ENCODE measurements at places on chromosomes 5 and 9. TPM values are rescaled to one million over a fixed set of nuclear protein-coding genes. Genes with fewer than 3 reads are reported as not detected.

DNA sequence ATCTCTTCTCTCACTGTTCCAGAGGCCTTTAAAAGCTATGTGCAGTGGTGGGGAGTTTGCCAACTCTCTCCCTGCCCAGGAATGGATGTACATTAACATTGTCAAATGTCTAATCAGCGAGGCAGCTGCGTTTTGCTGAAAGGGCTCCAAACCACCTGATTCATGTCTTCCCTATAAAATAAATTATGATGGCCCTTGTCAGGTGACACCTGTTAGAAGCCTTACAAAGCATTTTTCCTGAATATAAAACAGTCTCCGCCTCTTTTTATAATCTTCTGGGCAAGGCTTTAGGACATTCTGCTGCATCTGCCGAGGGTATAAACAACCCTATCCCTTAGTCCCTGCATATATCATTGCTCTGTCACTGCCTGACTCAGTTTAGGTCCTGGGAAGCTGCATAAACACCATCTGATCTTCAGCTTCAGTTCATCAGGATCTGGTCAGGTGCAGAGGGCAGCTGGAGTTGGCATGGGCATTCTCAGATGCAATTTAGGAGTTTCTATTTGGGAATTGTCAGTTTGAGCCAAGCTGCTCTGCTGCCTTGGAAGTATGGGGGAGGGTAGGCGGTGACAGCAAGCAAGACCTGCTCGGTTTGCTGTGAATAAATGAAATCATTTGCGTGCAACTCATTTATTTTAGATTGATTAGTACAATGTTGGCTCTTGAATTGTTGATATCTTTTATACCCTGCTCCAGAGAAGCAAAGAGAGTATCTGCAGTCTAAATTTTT lies 103.5 kb downstream of the ACER2 start:
- H3K27me3 ChIP-seq: peaks cover 10% of the 10 kb centered on the region
- H3K4me3 ChIP-seq: no peak overlapping the region
- DNase-seq: no peak
- no peaks in the 10 kb centered on the region for H3K36me3 ChIP-seq

GRCh38 chr5:176540956-176541337 lies 3.7 kb upstream of the RNF44 start:
- peaks cover 63% of the 10 kb centered on the region for H3K4me1 ChIP-seq
- peak overlapping the region; percentile 84 for H3K4me3 ChIP-seq
- peak; percentile 70 for DNase-seq
- peak overlapping the region; percentile 93 for H3K27ac ChIP-seq
- H3K36me3 ChIP-seq: no peaks in the 10 kb centered on the region

GRCh38 chr5:160618286-160618685 lies 196.6 kb downstream of the PTTG1 start:
- H3K36me3 ChIP-seq: no peaks in the 10 kb centered on the region
- H3K27ac ChIP-seq: no peak overlapping the region
- H3K27me3 ChIP-seq: peaks cover 5% of the 10 kb centered on the region
- no peak overlapping the region for H3K4me3 ChIP-seq

DNA sequence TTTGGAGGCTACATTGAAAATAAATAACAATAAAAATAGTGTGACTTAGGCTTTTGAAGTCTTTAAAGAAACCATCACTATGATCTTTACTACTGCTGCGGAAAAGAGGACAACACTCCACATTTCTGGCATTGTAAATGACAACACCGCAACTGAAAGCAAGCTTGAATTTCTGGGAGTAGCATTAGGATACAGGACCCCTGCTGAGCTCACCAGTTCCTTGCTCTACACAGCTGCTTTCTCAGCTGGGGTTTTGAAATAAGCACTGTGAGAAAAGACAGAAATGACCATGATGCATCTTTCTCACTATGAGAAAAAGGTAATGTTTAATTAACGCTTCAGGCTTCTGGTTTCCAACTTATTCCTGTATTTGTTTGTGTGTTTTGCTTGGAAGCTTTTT lies 168.0 kb downstream of the TAF11L14 start:
- H3K36me3 ChIP-seq: no peaks in the 10 kb centered on the region
- H3K4me1 ChIP-seq: no peaks in the 10 kb centered on the region
- no peak for DNase-seq
- H3K27me3 ChIP-seq: no peaks in the 10 kb centered on the region
- H3K27ac ChIP-seq: no peak overlapping the region
- no peak overlapping the region for H3K4me3 ChIP-seq

- H3K27me3 ChIP-seq: peaks cover 5% of the 10 kb centered on the region
- DNase-seq: no peak
- H3K4me3 ChIP-seq: no peak overlapping the region
- H3K4me1 ChIP-seq: no peaks in the 10 kb centered on the region
- H3K36me3 ChIP-seq: no peaks in the 10 kb centered on the region
Measured at GRCh38 chr5:31626156-31626555, 12.8 kb upstream of the PDZD2 start.

DNA sequence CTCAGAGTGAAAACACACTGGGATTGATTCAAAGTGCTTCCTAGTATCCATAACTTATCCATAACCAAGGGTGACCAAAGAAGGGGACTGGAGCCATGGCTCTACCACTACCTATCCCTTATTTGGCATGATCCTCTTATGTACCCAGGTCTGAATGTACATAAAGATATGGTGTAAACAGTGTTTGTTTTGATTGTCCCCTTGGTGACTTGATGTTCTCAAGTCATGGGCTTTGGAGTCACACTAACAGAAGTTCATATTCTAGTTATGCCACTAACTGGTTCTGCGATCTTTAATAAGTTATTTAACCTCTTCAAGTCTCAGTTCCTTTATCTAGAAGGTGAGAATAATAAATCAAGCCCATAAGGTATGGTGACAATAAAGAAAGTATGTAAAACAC lies 283.4 kb upstream of the PTGER4 start:
- no peak for DNase-seq
- H3K4me1 ChIP-seq: peaks cover 35% of the 10 kb centered on the region
- no peaks in the 10 kb centered on the region for H3K27me3 ChIP-seq
- no peaks in the 10 kb centered on the region for H3K36me3 ChIP-seq
- no peak overlapping the region for H3K27ac ChIP-seq

GRCh38 chr5:63961598-63962161 lies 565 bp downstream of the HTR1A start:
- H3K27me3 ChIP-seq: peaks cover 34% of the 10 kb centered on the region
- H3K27ac ChIP-seq: no peak overlapping the region
- no peaks in the 10 kb centered on the region for H3K36me3 ChIP-seq
- no peak for DNase-seq
- H3K4me3 ChIP-seq: no peak overlapping the region

DNA sequence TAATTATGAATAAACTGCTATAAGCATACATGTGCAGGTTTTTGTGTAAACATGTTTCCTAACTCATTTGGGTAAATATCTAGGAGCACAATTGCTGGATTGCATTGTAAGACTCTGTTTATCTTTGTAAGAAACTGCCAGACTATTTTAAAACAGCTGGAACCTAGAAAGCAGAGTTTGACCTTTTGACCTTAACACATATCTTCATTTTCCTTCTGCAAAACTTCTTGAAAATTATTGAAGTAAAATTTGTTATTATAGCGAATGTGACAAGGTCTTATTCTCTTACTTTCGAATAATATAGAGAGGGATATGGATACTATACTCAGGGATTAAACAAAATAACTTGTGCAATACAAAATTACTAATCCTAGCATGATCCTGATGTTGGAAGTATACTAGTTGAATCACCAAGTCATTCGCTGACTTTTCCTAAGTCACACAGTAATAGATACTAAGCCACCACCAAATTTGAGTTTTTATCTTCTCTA lies 3.2 kb upstream of the ANXA1 start:
- peak overlapping the region; percentile 94 for H3K27ac ChIP-seq
- H3K4me1 ChIP-seq: peaks cover 72% of the 10 kb centered on the region
- no peaks in the 10 kb centered on the region for H3K36me3 ChIP-seq
- H3K27me3 ChIP-seq: no peaks in the 10 kb centered on the region
- DNase-seq: no peak
- no peak overlapping the region for H3K4me3 ChIP-seq

DNA sequence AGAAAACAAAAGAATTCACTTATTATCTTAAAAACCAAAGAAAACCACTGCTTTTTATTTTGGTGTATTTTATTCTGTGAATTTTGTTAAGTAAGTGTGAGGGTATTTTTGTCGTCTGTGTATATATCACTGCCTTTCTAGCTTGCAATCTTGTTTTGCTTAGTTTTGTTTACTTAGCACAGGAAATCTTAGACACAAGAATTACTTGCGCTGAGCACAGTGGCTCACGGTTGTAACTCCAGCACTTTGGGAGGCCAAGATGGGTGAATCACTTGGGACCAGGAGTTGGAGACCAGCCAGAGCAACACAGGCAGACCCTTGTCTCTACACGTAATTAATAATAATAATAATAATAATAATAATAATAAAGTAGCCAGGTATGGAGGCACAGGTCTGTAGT lies 230.3 kb downstream of the PAPPA start:
- H3K36me3 ChIP-seq: no peaks in the 10 kb centered on the region
- peaks cover 7% of the 10 kb centered on the region for H3K4me1 ChIP-seq
- DNase-seq: no peak

- peaks cover 3% of the 10 kb centered on the region for H3K36me3 ChIP-seq
- DNase-seq: no peak
- H3K27ac ChIP-seq: peak overlapping the region; percentile 5
- no peak overlapping the region for H3K4me3 ChIP-seq
- H3K27me3 ChIP-seq: no peaks in the 10 kb centered on the region
Measured at GRCh38 chr9:34025811-34026210, 22.9 kb downstream of the UBAP2 start.

- peaks cover 45% of the 10 kb centered on the region for H3K4me1 ChIP-seq
- H3K36me3 ChIP-seq: peaks cover 2% of the 10 kb centered on the region
- peaks cover 14% of the 10 kb centered on the region for H3K27me3 ChIP-seq
Measured at GRCh38 chr5:79510638-79511037, 3.3 kb downstream of the HOMER1 start.

- no peak overlapping the region for H3K27ac ChIP-seq
- no peaks in the 10 kb centered on the region for H3K27me3 ChIP-seq
- no peak overlapping the region for H3K4me3 ChIP-seq
- DNase-seq: peak; percentile 5
- H3K36me3 ChIP-seq: no peaks in the 10 kb centered on the region
- H3K4me1 ChIP-seq: no peaks in the 10 kb centered on the region
Measured at GRCh38 chr9:16960084-16960483, 89.6 kb upstream of the BNC2 start.

- no peak overlapping the region for H3K4me3 ChIP-seq
- H3K27ac ChIP-seq: no peak overlapping the region
- no peak for DNase-seq
Measured at GRCh38 chr9:115674091-115674490, 479.5 kb upstream of the PAPPA start.

GRCh38 chr5:14580398-14581034 lies 1.1 kb upstream of the OTULINL start:
- H3K27me3 ChIP-seq: peaks cover 10% of the 10 kb centered on the region
- DNase-seq: no peak
- no peak overlapping the region for H3K27ac ChIP-seq
- peaks cover 2% of the 10 kb centered on the region for H3K36me3 ChIP-seq

DNA sequence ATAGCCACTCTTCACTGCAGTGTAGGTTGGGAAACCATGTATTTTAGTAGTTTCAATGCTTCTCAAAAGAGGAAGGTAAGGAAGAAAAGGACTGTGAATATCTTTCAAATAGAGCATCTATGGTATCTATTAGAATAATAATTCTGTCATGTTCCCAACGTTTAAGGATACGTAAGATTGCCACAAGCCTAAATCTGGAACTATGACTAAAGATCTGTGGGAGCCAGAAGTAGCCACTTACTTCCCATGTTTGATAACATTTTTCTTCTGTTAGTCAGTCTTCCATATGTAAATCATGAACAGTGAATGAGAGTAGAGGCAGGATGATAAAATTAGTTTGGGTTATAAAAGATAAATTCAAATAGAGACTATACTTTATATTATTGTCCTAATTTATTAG lies 16.3 kb upstream of the MROH2B start:
- no peak for DNase-seq
- no peak overlapping the region for H3K4me3 ChIP-seq

- peak overlapping the region; percentile 81 for H3K27ac ChIP-seq
- peaks cover 85% of the 10 kb centered on the region for H3K4me1 ChIP-seq
- no peak for DNase-seq
- peaks cover 28% of the 10 kb centered on the region for H3K36me3 ChIP-seq
- no peaks in the 10 kb centered on the region for H3K27me3 ChIP-seq
Measured at GRCh38 chr5:139301808-139302499, 8.4 kb downstream of the MATR3 start.

DNA sequence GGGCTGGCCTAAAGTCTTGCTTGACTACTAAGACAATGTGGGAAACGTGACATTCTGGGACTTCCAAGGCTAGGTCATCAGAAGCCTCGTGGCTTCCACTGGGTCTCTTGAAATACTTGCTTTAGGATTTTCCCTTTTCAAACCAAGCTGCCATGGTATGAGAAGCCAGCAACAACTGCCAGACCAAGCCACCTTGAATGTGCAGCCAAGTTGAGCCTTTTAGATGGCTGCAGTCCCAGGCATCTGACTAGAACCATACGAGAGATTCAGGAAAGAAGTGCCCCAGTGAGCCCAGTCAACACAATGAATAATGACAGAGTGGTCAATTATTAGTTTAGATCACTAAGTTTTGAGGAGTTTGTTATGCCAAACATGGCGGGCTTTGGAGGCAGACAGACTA lies 143.3 kb downstream of the SLF1 start:
- H3K4me3 ChIP-seq: no peak overlapping the region
- H3K36me3 ChIP-seq: no peaks in the 10 kb centered on the region
- no peak for DNase-seq
- no peak overlapping the region for H3K27ac ChIP-seq
- H3K27me3 ChIP-seq: no peaks in the 10 kb centered on the region

- no peak for DNase-seq
- H3K4me3 ChIP-seq: no peak overlapping the region
- H3K36me3 ChIP-seq: no peaks in the 10 kb centered on the region
- H3K27ac ChIP-seq: peak overlapping the region; percentile 3
- H3K27me3 ChIP-seq: peaks cover 13% of the 10 kb centered on the region
- peaks cover 29% of the 10 kb centered on the region for H3K4me1 ChIP-seq
Measured at GRCh38 chr9:113352411-113352810, 3.1 kb downstream of the BSPRY start.

DNA sequence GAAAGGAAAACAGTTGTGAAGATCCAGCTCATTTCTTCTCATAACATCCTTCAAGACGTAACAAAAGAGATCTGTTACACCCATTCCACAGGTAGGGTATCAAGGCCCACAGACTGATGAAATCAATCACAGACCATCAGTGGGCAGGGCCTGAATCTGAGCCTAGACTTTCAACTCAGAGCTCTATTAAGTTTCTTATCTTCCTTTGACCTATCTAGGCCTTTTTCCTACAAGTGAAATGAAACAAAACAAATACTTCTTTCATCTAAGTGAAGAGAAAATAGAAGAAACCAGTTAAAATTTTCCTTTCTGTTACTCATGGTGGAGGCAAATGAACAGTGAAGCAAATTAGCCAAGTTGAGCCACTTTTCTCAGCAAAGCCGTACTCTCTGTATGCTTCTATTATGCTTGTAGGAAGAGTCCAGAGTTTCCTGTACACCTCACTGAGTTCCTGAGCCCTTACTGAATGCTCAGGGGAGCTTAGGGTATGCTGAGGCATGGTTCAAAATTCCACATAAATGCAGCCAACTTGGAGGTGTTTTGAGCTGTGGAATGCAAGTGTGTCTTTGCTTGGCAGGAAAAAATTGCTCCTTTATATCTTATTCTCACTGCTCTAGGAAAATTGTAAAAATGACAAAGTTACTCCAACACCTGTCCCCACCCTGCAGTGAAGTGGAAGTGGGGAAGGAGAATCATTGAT lies 91.9 kb downstream of the FEM1C start:
- DNase-seq: no peak
- H3K4me3 ChIP-seq: no peak overlapping the region
- no peak overlapping the region for H3K27ac ChIP-seq
- peaks cover 3% of the 10 kb centered on the region for H3K27me3 ChIP-seq

PCDH1 gene
- not detected for total RNA-seq

TAF1L gene
- not detected for total RNA-seq

SLC25A2 gene
- not detected for total RNA-seq

MEIKIN gene
- not detected for total RNA-seq

MSH3 gene
- 23.0 TPM for total RNA-seq

IL17B gene
- total RNA-seq: not detected

SIT1 gene
- total RNA-seq: 99.9 TPM

GRXCR2 gene
- total RNA-seq: not detected

NR6A1 gene
- total RNA-seq: 0.74 TPM

Measured in activated CD8-positive, alpha-beta T cell treated with anti-CD3 and anti-CD28 coated beads for 36 hours (primary cell).